ENCODE measurements at places on chromosomes 1 and 21.

DNA sequence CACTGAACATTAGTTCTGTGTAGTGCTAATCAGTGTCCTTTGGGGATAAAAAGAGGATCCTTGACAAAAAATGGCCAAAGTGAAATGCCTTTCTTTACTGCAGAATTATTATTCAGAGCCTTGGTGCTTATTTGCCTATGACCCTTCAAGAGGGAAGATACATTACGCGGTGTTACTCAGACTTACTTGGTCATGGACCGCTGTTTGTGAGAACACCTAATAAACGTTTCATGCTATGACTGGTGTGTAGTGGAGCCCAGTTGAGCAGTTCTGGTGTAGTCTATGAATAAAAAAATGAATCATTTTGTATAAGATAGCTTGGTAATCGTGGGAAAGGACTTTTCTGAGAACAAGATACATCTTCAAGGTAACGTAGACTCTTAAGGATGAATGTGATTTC is 8.3 kb downstream of the NFYC start:
- no peak for DNase-seq

GRCh38 chr21:15616864-15617574 is 112.8 kb upstream of the USP25 start:
- DNase-seq, result no peak

GRCh38 chr1:35888255-35888654 is 5.2 kb downstream of the AGO1 start:
- no peak for DNase-seq

DNA sequence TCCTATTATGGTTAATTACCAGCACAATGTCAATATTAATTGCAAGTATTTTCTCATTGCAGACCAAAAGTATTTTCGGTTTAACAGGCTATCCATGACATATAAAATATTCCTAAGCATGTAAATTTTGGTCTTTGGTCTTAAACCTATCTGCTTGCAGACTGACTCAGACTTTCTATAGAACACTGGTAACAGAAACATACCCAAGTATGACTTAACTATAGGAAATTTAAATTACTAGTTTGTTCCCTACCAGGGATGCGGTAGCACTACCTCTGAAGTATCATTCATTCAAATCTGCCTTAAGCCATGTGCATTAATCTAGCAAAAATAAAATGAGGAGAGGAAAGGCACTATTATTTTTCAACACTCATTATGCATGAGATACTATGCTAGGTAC is 2.9 kb downstream of the TAF1A start:
- no peak for DNase-seq

- DNase-seq, result no peak
Observed at GRCh38 chr1:156823210-156823790, 6.7 kb upstream of the SH2D2A start.

GRCh38 chr1:248804771-248805681 is 20.7 kb downstream of the SH3BP5L start:
- DNase-seq, result no peak

DNA sequence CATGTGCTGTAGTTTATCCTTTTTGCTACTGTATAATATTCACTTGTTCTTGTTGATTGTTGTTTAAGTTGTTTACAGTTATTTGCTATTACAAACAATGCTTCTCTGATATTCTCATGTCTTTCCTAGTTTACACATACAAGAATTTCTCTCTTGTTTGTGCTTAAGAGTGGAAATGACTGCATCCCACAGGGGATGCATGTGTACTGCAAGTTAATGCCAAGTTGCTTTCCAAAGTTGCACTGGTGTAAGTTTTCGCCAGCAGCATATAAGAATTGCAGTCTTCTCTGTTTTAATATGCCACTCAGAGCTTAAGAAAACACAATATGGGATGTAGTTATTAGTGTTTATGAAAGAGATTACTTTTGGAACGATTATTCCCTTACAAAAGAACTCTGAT is 97.7 kb downstream of the NEK7 start:
- no peak for DNase-seq

- no peak for DNase-seq
Observed at GRCh38 chr21:37483776-37484175, 117.2 kb downstream of the DYRK1A start.

GRCh38 chr1:94044290-94044790 is 76.6 kb downstream of the ABCA4 start:
- DNase-seq, result no peak

DNA sequence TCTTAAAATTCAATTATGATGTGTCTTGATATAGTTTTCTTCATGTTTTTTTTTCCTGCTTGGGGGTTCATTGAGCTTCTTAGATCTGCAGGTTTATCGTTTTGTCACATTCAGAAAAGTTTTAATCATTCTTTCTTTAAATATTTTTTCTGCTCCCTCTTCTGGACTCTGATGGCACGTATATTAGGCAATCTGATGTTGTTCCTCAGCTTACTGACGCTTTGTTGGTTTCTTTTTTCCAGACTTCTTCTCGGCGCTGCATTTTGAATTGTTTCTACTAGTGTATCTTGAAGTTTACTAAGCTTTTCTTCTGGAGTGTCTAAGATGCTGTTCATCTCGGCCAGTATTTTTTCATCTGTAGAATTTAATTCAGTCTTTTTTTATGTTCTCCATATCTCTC is 44.8 kb upstream of the FMOD start:
- DNase-seq, result no peak

- DNase-seq, result no peak
Observed at GRCh38 chr1:204731509-204731908, 46.0 kb upstream of the LRRN2 start.

DNA sequence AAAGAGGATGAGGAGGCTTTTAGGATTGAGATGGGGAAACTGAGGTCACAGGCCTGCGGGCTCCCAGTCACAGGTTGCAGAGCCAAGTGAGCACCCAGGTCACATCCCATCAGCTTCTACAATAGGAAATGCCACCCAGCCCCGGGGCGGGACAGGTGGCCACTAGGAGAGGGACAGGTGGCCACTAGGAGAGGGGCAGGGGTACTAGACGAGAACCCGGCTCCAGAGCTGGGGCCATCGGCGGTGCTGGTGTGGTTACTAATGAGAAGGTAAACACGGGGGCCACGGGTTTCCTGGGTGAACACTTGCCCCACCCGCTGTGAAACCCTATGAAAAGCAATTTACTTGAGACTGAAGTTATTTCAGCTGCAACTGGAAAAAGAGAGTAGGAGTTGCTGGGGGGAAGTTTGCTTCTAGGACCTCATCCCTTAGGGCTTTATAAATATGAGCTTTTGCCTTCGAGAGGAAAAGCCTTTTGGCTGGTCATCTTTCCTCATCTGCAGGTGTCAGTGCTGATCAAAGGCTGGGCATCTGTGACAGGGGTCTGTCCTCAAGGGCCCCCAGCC is 52.5 kb downstream of the MRPL37 start:
- DNase-seq, result no peak

- no peak for DNase-seq
Observed at GRCh38 chr21:43895196-43895595, 30.2 kb downstream of the AGPAT3 start.

- DNase-seq, result no peak
Observed at GRCh38 chr1:180131510-180131909, 23.2 kb upstream of the QSOX1 start.

- peak; percentile 19 for DNase-seq
Observed at GRCh38 chr1:162854245-162854882, 6.6 kb downstream of the CCDC190 start.

GRCh38 chr1:158998781-158999161 is 10.9 kb upstream of the IFI16 start:
- DNase-seq, result no peak

DNA sequence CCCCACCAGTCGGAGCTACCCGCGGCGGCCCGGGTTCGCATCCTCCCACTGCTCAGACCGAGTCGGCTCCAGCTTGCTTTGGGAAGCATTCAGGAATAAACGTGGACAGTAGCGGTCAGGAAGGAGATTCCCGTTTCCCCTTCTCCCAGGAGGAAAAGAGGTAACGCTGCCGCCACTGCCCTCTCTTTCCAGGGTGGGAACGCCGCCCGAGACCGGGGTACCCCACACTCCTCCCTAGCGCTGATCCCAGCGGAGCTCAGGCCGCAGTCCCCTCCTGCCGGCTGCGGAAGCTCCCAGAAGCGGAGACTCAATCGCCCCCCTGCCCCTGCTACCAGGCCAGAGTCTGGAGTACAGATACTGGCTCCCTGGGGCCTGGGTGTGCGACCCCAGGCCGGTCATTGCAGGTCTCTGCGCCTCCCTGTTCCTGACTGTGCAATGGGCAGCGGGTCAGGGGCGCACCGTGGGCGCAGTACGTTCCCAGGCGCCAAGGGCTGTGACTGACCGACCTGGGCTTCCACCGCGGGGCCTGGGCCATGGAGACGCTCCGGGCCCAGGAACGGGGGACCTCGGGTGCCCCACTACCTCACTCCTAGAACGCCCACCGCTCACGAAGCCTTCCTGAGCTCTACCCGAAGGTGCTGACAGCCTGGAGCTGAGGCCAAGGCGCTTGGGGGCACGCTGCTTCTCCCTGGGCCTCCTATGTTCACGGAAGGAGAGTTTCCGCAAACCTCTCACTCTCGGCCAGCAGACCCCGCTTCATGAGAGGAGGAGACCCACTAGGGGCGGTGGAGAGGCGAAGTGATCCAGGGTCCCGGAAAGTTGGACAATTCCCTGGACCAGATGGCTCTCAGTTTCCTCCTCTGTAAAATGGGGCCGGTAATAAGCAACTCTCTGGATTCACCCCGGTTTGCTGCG is 7.8 kb downstream of the DMRTA2 start:
- DNase-seq, result no peak

GRCh38 chr1:74952786-74953185 is 181.4 kb upstream of the LHX8 start:
- no peak for DNase-seq

DNA sequence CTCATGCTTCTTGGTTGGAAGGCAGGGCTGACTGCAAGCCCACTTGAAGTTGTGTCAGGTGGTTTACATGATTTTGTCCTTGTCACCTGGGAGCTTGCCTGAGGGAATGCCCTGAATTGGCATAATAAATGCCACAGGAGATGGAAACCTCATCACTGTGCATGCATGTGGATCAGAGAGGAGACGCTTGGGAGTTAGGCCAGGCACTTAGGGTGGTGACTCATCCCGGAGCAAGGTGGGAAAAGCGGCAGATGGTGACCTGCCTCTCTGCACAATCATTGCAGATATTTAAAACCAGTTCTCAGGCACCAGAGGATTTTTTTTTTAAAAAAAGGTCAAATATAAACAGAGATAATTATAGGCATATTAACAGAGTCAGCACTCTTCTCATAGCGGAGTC is 202.2 kb upstream of the KIAA0040 start:
- no peak for DNase-seq
